Fibroblast of skin of left biceps (primary cell): ENCODE measurements at places on chromosomes 2 and 18.

DNA sequence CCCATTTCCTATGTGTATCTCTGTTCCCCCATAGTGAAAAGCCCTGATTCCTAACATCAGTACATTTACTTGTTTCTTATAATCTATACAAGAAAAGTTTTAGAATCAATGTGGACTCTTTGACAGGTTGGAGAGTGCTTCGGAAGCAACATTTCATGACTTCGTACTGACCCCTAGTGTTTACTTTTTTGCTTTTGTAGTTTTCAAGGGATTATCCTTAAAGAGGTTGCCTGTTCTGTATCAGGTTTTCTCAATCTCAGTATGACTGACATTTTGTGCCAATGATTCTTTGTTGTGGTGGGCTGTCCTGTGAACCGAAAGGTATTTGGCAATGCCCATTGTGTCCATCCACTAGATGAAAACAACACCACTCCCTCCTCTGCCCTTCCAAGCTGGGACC lies 43.3 kb upstream of the SERPINB2 start:
- DNase-seq, result no peak

DNA sequence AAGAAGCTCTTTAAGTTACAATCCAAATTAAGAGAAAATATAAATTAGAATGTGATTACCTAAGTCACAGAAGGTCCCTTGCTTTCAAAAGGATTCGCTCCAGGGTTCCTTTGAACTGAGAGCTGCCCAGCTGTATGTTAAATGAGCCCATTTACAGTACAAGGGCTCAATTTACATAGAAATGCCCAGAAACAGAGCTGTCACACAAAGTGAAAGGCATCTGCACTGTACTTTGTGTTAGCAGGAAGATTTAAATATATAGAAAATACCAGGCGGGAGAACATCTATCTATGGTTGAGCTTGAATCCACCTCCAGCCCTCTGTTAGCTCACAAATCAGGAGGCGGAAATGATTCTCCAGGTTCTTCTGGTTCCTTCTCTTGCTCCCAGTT lies 272.9 kb downstream of the PAX3 start:
- DNase-seq, result no peak

DNA sequence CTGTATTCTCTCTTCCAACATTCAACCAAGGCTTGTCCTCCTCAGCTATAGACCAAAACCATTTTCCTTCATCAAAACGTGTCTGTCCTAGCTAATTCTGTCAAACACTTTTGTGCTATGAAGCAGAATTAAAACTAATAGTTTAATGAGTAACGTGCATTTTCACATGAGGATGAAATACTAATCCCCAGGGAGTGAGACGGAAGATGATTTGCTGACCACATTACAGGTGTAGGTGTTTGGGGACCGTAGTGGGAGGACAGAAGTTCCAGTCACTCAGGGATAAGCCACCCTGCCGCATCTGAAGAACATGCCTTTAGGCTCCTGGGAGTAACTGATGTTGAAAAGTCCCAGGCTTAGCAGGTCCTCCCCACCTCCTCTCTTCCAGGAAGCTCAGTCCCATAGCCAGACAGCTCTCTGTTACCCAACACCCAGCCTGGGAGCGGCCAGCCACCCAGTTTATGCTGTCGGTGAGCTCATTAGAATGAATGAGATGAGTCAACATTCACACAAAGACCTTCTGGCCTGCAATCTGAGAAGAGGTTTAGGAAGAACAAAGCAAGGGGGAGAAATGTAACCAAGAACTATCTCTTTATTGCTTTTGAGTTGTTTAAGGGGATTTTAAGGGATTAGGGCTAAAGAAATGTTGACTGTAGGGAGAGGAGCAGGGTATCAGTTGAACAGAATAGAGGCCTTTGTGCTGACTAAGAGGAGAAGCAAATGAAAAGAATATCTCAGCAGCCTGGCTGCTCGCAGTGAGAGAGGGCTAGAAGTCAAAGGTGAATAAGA lies 122.5 kb downstream of the FOXI3 start:
- DNase-seq, result no peak

DNA sequence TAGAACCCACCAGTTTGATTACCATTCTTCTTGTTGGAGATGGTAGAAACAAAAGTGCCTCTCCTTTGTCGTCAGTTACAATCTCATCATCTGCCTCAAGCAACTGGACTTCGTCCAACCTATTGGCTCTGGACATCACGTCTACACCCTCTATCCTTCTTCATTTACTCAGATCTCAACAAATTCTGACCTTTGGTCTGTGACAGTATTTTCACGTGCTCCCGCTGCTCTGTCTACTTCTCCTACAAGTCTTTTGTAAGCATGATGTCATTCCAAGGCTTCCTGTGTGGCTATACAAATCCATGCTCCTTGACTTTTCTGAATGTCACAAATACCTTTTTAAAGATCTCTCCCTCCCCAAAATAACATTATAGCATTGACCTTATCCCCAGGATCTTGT lies 43.0 kb upstream of the PID1 start:
- no peak for DNase-seq

GRCh38 chr2:119293254-119293653 lies 69.6 kb downstream of the STEAP3 start:
- DNase-seq, result no peak

- DNase-seq, result no peak
Observed at GRCh38 chr2:8923183-8923582, 80.3 kb downstream of the MBOAT2 start.

GRCh38 chr2:233811732-233812131 lies 33.6 kb downstream of the MROH2A start:
- no peak for DNase-seq

GRCh38 chr2:133755480-133756300 lies 187.4 kb upstream of the NCKAP5 start:
- DNase-seq, result peak; percentile 98

- no peak for DNase-seq
Observed at GRCh38 chr2:120396013-120396860, 50.3 kb downstream of the INHBB start.

DNA sequence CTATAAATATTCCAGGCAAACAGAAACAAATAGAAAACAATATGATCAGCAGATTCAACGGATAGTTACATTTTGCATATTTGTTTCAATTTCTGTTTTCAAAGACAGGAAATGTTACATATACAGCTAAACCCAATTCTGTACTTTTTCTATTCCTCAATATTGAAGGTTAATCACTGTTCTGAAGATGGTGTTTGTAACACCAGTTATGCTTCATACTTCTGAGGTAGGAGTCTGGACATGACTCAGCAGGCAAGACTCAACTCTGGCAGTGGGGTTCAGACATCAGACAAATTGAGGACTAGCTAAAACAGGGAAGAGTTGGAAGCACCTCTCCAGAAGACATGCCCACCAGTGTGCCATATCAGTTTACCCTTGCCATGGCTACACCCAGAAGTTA lies 16.6 kb downstream of the SERPINB13 start:
- no peak for DNase-seq

- no peak for DNase-seq
Observed at GRCh38 chr2:200862532-200863000, 1.9 kb downstream of the CLK1 start.

- no peak for DNase-seq
Observed at GRCh38 chr2:142681952-142682351, 195.5 kb upstream of the KYNU start.

DNA sequence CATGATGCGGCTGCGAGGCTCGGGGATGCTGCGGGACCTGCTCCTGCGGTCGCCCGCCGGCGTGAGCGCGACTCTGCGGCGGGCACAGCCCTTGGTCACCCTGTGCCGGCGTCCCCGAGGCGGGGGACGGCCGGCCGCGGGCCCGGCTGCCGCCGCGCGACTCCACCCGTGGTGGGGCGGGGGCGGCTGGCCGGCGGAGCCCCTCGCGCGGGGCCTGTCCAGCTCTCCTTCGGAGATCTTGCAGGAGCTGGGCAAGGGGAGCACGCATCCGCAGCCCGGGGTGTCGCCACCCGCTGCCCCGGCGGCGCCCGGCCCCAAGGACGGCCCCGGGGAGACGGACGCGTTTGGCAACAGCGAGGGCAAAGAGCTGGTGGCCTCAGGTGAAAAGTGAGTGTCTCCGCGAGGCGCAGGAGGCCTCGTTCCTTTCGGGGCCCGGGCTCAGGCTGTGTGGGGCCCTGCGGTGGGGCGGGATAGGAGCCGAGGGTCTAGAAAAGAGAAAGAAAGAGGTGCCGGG lies 520 bp downstream of the GLS start:
- DNase-seq, result no peak

DNA sequence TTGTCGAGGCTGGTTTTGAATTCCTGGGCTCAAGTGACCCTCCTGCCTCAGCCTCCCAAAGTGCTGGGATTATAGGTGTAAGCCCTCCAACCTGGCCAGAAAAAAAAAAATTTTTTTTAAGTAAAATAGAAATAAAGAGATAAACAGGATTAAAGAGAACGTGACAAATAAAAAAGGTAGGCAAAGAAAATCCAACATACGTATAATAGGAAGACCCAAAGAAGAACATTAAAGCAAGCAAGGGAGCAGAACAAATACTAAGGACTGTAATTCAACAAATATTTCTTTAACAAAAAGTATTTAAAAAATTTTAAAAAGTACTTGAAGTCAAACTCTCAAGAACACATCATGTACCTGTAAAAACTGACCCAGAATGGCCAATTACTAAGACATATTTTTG lies 56.4 kb downstream of the PTPN2 start:
- DNase-seq, result no peak

DNA sequence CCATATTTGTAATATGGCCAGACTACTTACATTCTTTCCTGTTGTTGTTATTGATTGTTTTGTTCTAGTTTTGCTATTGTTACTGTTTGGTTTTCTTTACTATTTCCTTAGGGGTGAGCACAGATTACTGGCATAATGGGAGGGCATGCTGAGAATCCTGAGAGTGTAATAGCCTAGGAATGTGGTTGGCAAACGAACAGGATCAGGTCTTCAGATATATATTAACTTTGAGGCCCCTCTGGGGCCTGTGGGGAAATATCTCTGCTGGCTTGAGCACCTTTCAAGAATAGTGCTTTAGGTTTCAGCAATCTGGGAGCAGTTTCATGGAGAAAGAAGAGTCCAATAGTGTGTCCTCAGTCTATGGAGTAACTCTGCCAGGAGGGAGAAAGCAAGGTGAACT lies 144.4 kb downstream of the THSD7B start:
- no peak for DNase-seq

DNA sequence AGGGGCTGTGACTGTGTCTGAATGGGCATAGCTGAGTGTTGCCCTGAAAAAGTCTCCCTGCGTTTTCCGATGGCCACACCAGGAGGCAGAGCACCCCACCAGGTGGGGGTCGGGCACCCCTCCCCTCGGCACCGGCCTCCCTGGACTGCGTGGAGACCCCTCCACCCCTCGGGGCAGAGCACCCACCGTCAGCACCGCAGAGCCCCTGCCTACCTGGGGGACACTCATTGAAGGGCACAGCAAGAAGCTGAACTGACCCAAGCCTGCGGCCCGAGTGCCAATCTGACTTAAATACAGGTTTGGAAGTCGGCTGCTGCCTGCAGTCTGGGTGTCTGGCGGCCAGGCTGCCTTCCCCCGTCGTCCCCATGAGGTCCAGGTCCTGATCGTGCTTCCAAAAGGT lies 69.9 kb downstream of the KCNG2 start:
- DNase-seq, result no peak

- no peak for DNase-seq
Observed at GRCh38 chr18:3886575-3887322, 436.8 kb downstream of the TGIF1 start.

GRCh38 chr2:96868555-96869280 lies 1.2 kb downstream of the SEMA4C start:
- DNase-seq, result peak; percentile 80

- no peak for DNase-seq
Observed at GRCh38 chr2:160499865-160500264, 6.3 kb upstream of the RBMS1 start.

DNA sequence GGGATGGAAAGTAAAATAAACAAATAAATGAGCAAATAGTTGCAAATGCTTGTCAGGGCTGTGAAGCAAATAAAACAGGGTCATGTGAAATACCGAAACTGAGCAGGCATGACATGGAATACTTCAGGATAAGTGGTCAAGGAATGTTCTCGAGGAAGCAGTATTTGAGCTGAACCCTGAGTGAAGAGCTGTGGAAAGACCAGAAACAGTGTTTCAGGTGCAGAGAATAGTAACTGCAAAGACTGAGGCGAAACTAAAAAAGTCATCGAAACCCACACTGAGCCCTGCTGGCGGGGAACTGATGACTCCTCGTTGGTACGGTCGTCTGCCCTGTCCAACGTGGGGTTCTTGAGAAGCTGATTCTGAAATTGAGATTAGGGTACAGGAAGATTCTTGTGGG lies 27.2 kb upstream of the MYCN start:
- no peak for DNase-seq

- no peak for DNase-seq
Observed at GRCh38 chr18:25568986-25569385, 217.0 kb upstream of the ZNF521 start.

DNA sequence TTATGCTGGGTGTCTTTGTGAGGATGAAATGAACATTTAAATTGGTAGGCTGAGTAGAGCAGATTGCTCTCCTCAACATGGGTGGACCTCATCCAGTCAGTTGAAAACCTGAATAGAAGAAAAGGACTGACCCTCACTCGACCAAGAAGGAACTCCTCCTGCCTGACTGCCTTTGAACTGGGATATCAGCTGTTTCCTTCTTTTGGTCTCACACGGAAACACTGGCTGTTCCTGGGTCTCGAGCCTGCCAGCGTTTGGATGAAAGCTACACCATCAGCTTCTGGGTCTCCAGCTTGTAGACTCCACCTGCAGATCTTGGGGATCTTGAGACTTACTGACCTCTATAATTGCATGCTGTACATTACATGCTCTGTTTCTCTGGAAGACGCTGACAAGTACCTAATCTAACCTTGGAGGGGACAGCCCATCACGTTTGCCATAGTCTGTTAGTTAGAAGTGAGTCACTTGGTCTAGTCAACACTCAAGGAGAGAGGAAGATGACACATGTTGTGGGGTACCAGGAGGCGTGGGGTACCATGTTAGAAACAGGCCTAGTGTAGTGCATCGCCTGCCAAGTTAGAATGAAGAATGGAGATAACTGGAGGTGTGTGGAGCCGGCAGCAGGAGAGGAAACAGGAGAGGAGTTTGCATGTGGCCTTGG lies 267.0 kb downstream of the MREG start:
- DNase-seq, result no peak

DNA sequence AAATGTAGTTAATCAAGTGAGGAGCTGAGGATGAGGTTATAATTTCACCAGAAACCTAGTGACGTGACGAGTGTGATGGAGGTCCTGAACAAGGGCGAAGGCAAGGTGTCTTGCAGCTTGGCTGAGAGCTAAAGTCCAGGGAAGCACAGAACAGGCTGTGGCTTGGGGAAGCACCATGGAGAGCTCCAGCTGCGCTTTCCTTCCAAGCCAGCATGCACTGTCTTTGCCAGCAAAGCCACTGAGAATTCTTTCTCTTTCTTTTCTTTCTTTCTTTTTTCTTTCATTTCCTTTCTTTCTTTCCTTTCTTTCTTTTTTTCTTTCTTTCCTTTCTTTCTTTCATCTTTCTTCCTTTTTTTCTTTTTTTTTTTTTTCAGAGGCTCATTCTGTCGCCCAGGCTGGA lies 239.3 kb downstream of the FBXO15 start:
- DNase-seq, result no peak
